ENCODE measurements at places on chromosomes 12 and 14.

DNA sequence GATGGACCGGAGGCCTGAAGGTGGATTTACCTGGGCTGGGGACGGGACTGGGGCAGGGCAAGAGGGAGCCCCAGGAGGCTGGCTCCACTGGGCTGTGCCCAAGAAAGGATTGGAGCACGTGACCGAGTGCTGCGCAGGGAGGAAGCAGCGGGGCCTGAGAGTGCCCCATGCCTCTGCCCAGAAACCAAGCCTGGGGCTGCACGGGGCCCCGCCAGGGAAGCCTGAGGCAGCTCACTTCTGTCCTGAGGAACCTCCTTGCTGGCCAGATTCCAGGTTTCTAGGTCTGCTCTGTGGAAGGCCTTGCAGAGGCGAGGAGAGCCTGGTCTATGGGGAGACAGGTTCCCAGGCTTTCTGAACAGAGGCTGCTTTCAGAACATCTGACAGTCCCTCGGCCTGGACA is 10.4 kb downstream of the NGB start:
- no peak for DNase-seq

GRCh38 chr12:76236640-76237039 is 111.6 kb downstream of the BBS10 start:
- no peak for DNase-seq

GRCh38 chr12:83386527-83387264 is 700.0 kb downstream of the TMTC2 start:
- DNase-seq = no peak

DNA sequence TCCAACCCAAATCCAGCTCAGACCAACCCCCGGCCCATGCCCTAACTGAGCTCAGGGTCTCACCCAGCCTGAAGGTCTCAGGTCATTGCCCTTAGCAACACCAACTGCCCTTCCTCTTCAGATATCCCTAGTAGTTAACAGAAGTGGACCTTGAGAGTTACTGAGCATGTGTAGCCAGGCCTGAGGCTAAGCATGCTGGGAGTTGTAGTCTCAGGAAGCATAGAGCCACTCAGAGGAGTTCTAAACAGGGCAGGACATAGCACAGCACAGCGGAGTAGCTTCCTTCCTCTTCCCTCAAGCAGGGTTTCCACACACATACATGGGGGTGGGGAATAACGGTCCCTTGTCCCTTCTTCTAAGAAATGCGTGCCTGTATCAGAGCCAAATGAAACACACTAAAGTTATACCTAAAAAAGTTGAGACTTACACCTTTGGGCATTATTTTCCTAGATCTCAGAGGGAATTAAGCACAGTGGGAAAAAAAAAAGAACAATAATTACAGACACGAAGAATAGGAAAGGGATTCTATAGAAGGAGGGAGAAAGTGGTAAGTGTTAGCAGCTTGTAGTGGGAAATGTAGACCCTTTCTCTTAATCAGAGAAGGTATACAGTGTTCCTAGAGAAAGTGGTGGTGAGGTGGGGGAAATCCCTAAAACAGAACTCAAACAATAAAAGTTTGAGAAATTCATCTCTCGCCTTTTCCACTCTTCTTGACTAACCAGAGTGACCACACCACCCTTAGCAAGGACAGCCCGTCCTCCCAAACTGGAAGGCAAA is 4.4 kb downstream of the KMT2D start:
- peak; percentile 23 for DNase-seq

GRCh38 chr12:123905319-123905925 is 67.2 kb downstream of the CCDC92 start:
- DNase-seq = no peak

DNA sequence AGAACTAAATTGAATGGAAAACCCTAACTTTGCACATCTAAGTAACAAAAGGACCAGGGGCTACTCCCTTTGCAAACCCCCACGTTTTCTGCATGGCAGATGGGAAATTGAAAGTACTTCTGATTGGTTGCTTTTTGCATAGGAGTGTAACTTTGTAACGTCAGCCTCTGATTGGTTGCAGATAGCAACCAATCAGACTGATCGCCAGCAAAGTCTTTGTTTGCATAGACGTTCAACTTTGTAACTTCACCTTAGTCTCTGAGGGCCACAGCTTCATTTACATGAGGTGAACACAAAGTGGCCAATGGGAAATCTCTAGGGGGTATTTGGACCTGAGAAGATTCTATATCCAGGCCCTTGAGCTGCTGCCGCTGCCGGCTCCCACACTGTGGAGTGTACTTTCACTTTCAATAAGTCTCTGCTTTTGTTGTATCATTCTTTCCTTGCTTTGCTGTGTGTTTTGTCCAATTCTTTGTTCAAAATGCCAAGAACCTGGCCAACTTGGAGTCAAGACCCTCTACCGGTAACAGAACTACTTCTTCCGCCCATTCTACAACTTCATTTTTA is 102.5 kb upstream of the PRICKLE1 start:
- DNase-seq = no peak

DNA sequence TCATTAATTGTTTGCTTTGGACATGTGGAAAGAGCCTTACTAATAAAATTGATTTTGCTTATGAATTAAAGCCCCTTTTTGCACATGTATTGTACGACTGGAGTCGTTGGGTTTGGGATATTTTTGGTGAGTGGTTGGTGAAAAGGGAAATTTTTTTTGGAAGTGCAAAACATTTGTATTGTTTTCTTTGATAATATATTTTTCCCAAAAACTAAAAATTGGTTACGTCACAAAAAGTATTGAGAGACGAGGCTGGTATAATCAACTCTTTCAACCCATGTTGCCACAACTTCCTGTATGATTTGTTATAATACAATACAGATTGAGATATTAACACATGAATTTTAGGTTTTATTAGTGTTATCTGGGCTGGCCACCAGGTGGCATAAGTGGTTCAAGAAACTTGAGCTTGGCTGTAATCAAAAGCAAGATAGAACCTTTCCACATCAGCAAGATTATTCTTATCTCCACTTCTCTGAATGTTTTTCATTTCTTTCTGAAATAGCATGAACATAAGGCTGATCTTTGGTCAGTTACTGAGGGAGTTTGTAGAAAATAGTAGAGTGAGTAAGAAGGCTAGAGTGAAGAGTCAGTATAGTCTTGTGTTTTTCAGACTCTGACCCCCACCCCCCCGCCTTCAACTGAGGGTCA is 8.7 kb downstream of the NGDN start:
- DNase-seq = no peak

DNA sequence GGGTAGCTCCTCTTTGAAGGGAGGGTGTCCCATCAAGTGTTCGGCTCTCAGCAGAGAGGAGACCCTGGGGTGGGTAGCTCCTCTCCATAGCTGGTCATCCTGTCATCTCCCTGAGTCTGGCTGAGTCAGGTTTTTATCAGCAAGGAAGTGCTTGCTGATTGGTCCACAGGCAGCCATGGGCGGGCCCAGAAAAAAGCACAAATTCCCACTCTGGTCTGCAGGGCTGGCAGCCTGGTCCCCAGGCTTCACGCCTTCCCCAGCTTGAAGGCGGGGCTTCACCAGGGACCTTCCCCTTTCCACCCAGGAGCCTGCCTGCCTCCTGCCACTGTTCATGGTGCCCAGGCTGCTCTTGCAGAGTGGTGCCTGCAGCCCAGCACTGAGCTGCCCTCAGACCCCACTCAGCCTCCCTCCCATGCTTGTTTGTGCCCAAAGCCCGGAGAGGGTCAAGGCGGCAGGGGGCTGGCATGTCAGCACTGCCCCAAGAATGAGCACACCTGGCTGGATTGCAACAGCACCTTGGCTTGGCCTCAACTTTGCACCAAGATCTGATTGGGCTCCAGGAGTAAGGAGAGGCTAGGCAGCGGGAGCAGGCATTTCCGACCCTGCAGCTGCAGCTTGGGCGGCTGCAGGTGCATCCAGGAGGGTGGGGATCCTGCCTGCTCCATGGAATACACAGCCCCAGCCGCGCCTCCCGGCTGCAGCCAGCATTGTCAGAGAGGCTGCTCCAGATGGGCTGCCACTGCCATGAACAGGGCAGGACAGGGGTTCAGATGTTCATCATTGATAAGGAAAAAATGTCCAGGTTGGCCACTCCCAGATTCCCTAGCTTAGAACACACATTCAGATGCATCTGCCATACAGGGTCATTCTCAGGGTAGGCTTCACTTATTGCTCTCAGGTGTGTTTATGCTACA is 22.0 kb upstream of the WDR89 start:
- no peak for DNase-seq

GRCh38 chr12:118750666-118751065 is 230.7 kb upstream of the SRRM4 start:
- no peak for DNase-seq

DNA sequence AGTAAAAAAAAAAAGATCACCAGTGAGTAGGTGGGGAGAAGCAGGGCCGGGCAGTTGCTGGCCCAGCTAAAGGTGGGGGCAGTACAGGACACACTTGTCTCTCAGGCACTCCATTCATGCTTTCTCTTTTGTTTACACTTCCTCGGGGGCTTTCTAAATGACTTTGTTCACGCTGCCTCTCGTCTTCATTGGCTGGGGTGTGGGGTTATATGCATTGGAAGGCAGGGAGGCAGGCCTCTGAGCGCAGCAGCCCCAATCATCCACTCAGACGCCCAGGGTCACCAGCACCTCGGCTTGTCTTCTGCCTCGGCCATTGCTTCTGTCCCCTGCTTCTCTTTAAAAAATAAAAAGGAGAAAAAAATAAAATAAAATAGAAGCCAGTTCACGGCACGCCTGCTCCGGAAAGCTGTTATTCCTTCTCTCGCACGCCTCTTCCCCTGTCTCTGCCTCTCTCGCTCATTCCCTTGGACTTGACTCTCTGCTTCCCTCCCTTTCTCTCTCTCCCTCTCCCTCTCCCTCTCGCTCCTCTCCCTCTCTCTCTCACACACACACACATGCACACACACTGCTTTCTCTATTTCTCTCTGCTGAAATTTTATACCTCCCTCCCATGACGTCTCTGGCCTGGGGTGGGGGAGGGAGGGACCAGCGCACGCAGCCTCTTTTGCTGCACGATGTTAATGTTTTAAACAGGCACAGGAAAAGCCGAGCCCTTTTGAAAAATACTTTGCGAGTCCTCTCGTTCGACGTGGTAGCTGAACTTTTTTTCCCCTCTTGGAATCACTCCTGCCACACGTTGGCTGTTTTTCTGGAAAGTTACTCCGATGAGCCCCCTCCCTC is at the start of gene TGFB3:
TGFB3 (minus strand) TSS at position 570 of the 840 bp plus-strand sequence. CDS start 1,102 bp downstream, outside the sequence.
- DNase-seq = no peak

- DNase-seq = no peak
These were observed 397.1 kb downstream of the NOVA1 start for GRCh38 chr14:26200687-26201086.

- no peak for DNase-seq
These were observed 43.4 kb downstream of the TEAD4 start for GRCh38 chr12:3002646-3003045.

DNA sequence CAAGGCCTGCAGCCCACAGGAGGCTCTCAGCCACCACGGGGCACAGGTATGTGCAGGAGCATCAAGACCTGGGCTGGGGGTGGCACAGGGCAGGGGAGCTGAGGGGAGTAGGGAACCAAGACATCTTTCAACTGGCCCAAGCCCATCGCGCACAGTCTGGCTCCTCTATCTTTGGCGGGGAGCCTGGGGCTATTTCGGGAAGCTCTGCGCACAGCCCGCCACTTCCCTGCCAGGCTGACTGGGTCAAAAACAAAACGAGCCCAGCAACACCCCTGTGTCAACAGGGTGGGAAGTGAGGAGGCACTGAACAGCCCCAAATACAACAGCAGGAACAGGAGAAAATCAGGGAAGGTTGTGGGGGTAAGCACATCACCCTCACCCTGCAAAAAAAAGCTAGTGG is 83.9 kb downstream of the ARL6IP4 start:
- DNase-seq = no peak

GRCh38 chr14:64506721-64507120 is 2.2 kb downstream of the ZBTB1 start:
- no peak for DNase-seq

- no peak for DNase-seq
These were observed 200.3 kb upstream of the PLEKHG7 start for GRCh38 chr12:92502417-92503028.

- no peak for DNase-seq
These were observed 8.8 kb upstream of the ANKRD33 start for GRCh38 chr12:51879102-51879501.

GRCh38 chr12:72304751-72305150 is 32.6 kb downstream of the TRHDE start:
- DNase-seq = no peak

- DNase-seq = no peak
These were observed 2.5 kb upstream of the CCDC184 start for GRCh38 chr12:48180857-48181495.
